ENCODE measurements at places on chromosomes 7 and 10. TPM values are rescaled to one million over a fixed set of nuclear protein-coding genes. Genes with fewer than 3 reads are reported as not detected.

GRCh38 chr10:75263806-75264205 is 28.0 kb upstream of the COMTD1 start:
- DNase-seq, result no peak

DNA sequence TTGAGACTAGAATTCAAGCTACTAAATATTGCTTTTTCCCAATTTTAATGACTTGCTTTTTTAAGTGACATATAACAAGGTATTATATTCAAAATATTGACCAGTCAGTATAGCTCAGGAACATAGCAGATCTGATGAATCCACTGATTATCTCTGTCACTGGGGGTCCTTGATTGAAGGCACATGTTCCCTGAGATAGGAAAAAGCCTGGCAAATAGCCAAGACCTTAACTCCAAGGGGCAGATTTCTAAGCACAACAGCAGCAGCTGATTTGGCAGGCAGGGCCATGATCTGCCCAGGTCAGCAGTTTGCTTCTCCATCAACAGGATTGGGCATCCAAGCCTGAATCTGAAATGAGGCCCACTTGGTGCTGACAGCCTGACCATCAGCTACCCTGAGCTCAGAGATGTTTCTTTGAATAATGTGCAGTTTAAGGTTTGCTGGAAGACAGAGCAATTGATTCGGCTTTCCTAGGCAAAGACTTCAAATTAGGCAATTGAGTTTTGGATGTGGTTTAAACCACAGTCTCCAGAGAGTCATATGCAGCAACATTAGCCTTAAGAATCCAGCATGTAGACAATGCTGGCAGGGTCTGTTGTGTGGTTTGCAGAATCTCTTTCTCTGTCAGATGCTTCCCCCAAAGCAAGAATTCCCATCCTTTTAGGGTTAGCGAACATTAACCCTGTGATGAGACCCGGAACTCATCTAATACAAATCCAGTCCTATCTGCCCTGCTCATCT is 352.6 kb downstream of the ADRA2A start:
- no peak for DNase-seq

DNA sequence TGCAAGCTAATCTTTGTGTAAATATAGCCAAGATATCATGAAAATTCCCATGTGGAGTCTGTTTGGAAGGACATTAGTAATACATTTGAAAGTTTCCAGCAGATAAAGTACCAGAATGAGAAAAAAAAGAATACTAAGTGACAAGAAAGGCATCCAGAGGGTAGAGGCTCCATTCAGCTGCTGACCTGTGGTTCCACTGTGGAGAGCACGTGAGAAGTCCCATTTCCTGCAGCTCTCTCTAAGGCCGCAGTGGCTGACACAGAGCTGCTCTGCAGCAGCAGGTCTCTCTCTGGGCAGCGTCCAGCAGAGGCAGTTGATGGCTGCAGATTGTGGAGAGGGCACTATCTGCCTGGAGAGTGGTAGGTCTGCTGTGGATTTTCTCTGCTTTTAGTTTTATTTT is 100.1 kb upstream of the TMEM72 start:
- DNase-seq, result peak; percentile 36

GRCh38 chr10:85407088-85407487 is 959.5 kb downstream of the GRID1 start:
- DNase-seq, result no peak

The LEP gene
- not detected for total RNA-seq

The ICA1 gene
- total RNA-seq, result 8.0 TPM

DNA sequence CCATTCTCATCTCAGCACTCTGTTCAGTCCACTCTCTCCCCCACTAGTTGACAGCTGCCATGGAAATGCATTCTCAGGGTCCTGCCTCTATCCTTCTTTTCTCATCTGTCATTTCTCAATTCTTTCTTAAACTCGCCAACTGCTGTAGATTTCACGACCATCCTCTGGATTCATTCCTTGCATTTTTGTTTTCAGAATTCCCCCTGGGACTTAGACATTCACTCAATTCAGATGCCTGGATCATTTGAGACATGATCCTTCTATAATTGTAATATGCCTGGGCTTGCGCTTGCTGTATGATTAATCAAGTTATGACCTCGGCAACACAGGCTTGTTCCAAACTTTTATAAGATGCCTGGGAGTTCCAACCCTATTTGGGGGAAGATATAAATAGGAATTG is 104.5 kb downstream of the RAB11FIP2 start:
- DNase-seq, result no peak

GRCh38 chr10:66931340-66931948 is 5.6 kb downstream of the LRRTM3 start:
- peak; percentile 48 for DNase-seq

The OR13A1 gene
- total RNA-seq, result not detected

The TRRAP gene
- 33.5 TPM for total RNA-seq

The NXPH1 gene
- not detected for total RNA-seq

The MAT1A gene
- 0.11 TPM for total RNA-seq

DNA sequence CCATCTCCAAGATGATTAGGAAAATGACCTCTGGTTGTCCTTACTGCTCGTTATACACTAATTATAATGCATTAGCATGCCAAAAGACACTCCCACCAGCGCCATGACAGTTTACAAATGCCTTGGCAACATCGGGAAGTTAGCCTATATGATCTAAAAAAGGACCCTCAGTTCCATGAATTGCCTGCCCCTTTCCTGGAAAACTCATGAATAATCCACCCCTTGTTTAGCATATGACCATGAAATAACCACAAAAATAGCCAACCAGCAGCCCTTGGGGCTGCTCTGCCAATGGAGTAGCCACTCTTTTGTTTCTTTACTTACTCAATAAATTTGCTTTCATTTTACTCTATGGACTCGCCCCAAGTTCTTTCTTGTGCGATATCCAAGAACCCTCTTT is 41.6 kb upstream of the KCNMA1 start:
- DNase-seq, result no peak

The CHRM2 gene
- total RNA-seq, result not detected

- peak; percentile 17 for DNase-seq
These were observed at the start of gene SH2B2 for GRCh38 chr7:102286237-102287110. Gene SH2B2, plus strand, starts transcription at chr7:102286868. Its CDS starts 13,683 bp downstream, at chr7:102300551.

The SEMA3A gene
- total RNA-seq, result 31.3 TPM

DNA sequence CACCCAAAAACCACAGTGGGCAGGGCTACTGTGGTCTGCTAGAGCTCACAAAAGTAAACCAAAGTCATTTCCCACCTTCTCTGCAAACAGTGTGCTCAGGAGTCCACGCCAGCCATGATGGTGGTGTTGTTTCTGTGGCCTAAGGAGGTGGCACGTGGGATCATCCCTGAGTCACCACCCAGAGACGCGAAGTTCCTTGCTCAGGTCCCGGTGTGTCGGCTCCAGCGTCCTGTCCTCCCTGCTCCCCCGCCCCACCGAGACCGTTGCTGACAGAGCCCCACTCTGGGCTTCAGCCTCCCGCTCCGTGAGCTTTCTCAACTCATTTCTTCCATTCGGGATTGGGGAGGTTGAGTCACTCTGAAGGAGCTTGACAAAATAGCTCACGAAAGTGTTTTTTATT is 118.7 kb downstream of the NPTX2 start:
- DNase-seq, result no peak

GRCh38 chr7:138837627-138838026 is 39.6 kb upstream of the ATP6V0A4 start:
- no peak for DNase-seq

The ACBD7 gene
- 0.79 TPM for total RNA-seq

The SHTN1 gene
- total RNA-seq, result 25.3 TPM

DNA sequence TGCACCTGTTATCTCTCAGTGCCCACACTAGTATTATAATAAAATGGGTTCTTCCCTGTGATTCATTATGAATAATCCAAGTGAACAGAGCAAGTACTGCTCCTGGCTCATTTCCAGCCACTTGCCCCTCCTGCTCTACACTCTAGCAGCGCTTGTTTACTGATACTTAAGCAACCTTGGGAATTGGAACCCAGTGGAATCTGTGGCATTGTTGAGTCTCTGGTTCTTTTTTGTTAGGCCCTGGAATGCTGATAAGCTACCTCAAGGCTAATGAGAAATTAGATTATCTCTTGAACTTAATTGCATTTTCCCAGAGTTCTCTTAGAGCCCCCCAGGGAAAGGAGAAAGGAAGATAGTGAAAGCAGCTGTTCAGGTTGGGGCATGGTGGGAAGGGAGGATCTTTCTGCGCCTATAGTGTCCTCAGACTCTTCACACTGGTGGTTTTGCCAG is 34.0 kb downstream of the PRKAR2B start:
- DNase-seq, result peak; percentile 58

GRCh38 chr10:13003759-13004158 is 2.2 kb upstream of the CCDC3 start:
- no peak for DNase-seq

- DNase-seq, result no peak
These were observed 1303.0 kb downstream of the GATA3 start for GRCh38 chr10:9357471-9357870.

DNA sequence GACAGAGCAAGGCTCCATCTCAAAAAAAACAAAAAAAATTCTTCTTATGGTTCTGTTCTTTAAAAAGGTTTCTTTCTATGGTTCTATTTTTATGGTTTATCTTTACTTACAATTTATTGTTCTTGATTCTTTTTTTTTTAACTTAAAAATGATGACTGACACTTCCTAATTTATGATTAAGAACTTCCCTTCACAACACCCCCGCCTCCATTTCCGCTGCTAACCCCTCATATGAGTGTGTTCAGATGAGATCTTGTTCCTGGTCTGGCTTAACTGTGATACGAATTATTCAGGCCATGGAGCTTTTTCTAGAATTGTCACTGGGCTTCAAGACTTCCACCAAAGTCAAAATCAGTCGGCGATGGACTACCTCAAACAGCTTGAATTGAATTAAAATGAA is 33.9 kb downstream of the PTER start:
- no peak for DNase-seq

- DNase-seq, result no peak
These were observed 35.8 kb upstream of the DNMBP start for GRCh38 chr10:100045592-100045991.

DNA sequence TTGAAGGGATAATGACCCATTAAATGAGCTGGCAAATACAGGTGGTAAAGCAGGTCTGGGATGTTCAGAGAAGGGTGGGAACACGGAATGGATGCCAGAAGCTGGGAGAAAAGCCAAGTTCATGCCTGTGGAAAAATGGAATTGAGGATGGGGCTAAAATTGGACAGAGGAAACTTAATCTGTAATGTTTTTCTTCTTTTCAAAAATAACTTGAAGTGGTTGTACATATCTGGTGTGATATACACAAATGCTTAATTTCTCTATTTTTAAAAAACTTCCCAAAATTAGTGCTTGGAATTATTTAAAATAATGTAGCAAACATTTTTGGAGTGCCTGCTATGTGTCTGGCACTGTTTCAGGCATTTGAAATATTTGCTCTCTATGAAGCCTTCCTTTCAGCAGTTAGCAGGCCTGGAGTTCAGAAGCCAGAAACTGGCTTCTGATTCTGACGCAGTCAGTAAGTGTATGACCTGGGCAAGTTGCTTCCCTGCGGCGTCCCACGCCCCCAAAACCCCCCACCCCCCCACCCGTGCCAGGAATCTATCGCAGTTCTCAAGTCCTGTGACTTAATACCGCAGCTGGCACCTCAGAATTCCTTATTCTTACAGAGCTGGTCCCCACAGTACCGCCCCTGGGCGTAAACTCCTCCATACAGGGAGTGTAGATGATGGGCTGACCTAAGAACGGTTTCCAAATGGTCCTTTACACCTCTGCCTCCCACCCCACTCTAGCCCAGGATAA is 828 bp upstream of the MALSU1 start:
- DNase-seq, result peak; percentile 73

The CHPF2 gene
- total RNA-seq, result 84.7 TPM

All from astrocyte (in vitro differentiated cells and primary cell).